Dermis microvascular lymphatic vessel endothelial cell (primary cell): ENCODE measurements at places on chromosomes 6 and 20. TPM values are rescaled to one million over a fixed set of nuclear protein-coding genes. Genes with fewer than 3 reads are reported as not detected.
A peak's percentile ranks its signal among the peaks of the same experiment; 100 is the strongest.

Gene OR12D3
- not detected in 2 replicates for total RNA-seq

Gene DSN1
- total RNA-seq, result 16.4 and 18.7 TPM in 2 replicates

Gene SRMS
- total RNA-seq, result not detected in 2 replicates

Gene LHFPL5
- total RNA-seq, result not detected in 2 replicates

Gene HLA-DMB
- 0.25 and 0.51 TPM in 2 replicates for total RNA-seq

Gene OPN5
- not detected in 2 replicates for total RNA-seq

Gene RAMACL
- 1.7 and 3.4 TPM in 2 replicates for total RNA-seq

Gene LY6G6F
- not detected in 2 replicates for total RNA-seq

Gene SIRPD
- not detected in 2 replicates for total RNA-seq

Gene PRSS35
- total RNA-seq, result not detected in 2 replicates

Gene RAB44
- under 0.01 TPM in 2 replicates for total RNA-seq

Gene BPI
- total RNA-seq, result not detected in 2 replicates

Gene SPEF1
- total RNA-seq, result under 0.01 TPM in 1 of 2 replicates, not detected in the other

Gene PLCB1
- total RNA-seq, result 10.9 and 13.1 TPM in 2 replicates

Gene NKAIN2
- not detected in 2 replicates for total RNA-seq

Gene BMP6
- 72.8 and 153 TPM in 2 replicates for total RNA-seq

Gene SLC13A3
- under 0.01 and 0.13 TPM in 2 replicates for total RNA-seq

Gene CFB
- total RNA-seq, result 0.13 and 0.51 TPM in 2 replicates

Gene OR2W1
- total RNA-seq, result not detected in 2 replicates

- no peak for DNase-seq
Observed at GRCh38 chr6:27599859-27600532, 127.1 kb upstream of the ZNF184 start.

- DNase-seq, result no peak
Observed at GRCh38 chr6:53359843-53360092, 11.0 kb upstream of the ELOVL5 start.

DNA sequence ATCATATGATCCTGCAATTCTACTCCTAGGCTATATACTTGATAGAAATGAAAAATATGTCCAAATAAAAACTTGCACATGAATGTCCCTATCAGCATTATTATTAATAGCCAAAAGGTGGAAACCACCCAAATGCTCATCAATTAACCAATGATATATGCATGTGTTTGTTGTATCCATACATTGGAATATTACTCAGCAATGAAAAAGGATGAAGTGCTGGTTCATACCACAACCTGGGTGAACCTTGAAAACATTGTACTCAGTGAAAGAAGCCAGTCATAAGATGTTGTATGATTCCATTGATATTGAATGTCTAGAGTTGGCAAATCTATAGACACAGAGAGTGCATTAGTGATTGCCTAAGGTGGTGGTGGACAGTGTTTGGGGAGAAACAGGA, 267.6 kb downstream of the PRKN start:
- no peak for DNase-seq

- no peak for DNase-seq
Observed at GRCh38 chr6:208938-209337, 83.3 kb upstream of the DUSP22 start.

GRCh38 chr6:106870069-106870468, 104.5 kb downstream of the CD24 start:
- no peak for DNase-seq

DNA sequence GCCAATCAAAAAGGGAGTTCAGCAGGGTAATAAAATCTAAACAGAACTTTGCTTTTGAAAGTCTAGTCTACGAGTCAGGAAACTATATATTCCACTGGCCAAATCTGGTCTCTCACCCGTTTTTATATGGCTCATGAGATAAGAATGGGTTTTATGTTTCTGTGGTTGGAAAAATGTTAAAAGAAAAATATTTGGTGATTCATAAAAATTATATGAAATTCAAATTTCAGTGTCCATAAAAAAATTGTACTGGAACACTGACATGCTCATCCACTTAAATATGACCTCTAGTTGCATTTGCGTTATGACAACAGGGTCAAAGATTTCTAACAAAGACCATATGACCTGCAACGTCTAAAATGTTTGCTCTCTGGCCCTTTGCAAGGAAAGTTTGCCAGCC, 22.3 kb upstream of the LAMP5 start:
- DNase-seq, result no peak

- peak; percentile 61 for DNase-seq
Observed at GRCh38 chr6:129498950-129499842, 210.8 kb downstream of the ARHGAP18 start.

DNA sequence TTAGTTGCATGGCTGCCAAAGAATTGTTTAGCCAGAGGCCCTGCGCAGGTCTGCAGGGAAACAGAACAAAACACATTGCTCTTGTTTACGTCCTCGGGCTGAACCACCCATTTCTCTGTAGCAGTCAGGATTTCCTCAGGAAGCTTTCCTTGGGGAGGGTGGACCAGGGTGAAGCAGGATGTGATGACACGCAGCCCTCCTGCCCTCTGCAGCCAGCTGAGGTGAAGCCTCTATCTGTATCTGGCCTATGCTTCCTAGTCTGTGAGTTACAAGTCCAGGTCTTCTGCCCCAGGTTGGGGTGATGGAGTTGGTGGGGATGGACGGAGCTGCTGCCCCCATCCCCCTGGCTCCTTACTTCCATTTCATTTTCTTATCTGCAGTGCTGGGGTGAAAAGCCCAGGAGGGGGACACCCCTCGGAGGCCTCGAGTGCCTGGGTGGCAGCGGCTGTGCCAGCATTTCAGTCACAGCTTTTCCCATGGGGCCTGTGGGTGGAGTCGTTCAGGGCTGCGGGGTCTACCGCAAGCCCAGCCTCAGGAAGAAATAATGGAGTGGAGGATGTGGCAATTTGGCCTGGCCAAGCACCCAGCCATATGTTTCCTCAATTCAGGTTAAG, 24.9 kb downstream of the SASH1 start:
- peak; percentile 100 for DNase-seq

DNA sequence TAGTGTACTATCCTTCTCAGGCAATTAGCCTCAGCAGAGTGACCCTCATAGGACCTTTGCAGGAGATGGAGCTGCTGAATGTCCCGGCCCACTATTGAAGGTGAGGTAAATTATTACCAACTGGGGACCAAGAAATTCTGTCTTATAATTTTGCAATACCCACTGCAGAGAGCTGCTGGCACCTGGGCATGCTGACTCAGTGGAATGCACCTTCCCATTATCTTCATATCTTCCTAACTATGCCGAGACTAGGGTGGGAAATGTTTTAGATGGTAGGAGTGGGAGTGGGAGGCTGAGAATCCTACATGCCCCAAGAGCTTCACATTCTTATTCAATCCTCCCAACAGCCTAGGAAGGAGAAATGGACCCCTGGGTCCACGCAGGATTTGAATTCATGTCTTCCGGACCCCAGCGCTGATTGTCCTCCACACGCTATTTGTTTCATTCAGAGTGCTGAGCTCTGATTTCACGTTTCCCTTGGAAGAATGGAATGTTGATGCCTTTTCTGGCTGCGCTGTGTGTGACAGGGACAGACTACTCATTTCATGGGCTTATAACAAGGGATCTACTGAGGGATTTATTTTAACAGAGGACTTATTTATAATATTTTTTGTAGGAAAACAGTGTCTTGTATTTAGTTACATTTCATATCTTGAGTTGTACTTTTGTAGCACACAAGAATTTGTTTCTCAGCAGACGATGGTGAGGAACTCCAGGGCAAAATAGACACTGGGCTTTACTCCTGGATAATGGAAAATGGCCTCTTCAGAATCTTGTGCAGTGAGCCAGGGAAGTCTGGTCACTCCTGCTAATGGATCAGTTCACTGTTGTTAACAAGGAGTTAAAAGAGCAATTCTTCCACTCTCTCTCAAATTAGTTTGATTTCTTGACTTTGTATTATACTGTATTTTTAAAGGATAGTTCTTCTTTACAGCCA, 66.4 kb downstream of the FYN start:
- DNase-seq, result no peak

DNA sequence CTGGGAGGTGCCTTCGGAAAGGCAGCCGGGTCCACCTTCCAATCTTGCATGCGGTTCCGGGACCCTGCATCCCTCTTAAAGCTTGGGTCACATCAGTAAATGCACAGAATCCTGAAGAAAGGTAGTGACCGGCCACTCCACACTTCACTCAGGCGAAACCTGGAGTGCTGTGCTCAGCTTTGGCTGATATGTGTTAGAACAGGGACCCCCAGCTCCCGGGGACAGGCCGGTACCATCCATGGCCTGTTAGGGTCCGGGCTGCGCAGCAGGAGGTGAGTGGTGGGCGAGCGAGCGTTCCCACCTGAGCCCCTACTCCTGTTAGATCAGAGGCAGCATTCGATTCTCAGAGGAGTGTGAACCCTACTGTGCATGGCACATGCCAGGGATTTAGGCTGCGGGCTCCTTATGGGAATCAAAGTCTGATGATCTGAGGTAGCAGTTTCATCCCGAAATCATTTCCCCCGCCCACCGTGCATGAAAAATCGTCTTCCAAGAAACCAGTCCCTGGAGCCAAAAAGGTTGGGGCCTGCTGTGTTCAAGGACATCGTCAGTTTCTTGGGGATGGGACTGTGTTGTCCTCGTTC, 143.0 kb downstream of the ERMARD start:
- no peak for DNase-seq

DNA sequence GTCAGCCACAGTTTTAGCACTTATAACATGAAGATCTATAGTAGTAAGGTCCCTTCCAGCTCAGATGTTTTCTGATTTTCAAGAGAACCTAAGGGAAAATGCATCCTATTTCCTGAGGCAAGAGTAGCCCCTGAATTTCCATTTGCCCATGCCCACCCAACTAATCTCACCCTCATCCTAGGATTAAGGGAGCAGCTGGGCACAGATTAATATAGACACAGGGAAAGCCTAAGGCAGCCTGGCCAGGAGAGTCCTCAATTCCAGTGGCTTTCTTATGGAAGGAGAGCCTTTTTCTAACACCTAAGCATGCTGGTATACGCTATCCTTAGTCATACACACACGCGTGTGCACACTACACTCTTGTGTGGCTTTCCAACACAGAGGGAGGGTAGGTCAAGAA, 1.5 kb downstream of the APOBEC2 start:
- no peak for DNase-seq

DNA sequence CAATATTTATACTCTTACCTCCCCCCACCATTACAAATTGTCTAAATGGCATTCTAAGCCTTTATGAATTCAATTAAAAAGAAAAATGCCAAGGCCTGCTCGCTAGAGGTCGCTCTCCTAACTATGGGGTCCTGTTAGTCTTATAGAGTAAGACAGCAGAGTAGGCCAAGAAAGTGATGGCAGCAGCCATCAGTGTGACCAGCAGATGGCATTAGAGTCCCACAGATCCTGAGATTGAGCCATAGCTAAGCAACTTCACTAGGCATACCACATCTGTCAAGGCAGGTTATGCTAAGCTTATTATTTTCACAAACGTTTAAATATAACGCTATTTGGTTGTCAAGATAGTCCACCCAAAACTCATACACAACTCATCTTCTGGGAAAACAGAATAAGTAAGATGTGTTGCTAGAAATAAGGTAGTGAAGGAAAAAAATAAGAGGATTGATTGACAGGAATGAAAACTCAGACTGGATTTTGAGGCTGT, 57.6 kb upstream of the SCAF8 start:
- DNase-seq, result peak; percentile 97

DNA sequence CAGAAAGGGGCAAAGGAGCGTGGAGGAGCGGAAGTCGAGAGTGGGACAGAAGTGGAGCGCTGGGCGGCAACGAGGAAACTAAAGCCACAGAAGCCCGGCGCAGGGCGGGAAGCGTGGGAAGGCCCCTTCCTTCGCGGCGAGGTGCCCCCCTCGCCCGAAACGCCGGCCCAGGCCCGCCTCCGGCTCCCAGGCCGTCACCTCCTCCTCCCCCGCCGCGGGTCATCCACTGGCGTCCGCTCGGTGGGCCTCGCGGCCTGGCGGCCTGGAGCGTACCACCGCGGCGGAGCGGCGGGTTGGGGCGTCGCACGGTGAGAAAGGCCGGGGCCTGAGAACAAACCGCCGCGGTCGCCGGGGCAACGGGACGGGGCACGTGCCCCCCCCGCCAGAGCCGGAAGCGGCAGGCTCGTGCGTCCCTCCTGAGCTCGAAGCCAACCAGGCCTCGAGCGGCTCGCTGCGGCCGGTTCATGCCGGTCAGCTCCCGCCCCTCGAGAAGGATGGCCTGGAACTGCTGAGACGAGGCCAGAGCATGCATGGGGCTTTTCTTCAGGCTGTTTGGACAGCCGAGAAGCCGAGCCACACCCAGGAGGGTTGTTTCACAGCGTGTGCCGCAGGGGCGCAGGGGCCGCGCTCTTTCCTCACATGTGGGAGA, at the start of gene TCP11:
TCP11 (minus strand) TSS at position 333 of the 649 bp plus-strand sequence. CDS start 469 bp downstream, outside the sequence.
- DNase-seq, result peak; percentile 31

GRCh38 chr20:60001108-60001507, 42.9 kb downstream of the CDH26 start:
- DNase-seq, result no peak
